Activated CD4-positive, alpha-beta memory T cell treated with anti-CD3 and anti-CD28 coated beads for 36 hours (primary cell): ENCODE measurements at places on chromosomes 11 and 22. TPM values are rescaled to one million over a fixed set of nuclear protein-coding genes. Genes with fewer than 3 reads are reported as not detected.

GRCh38 chr11:116070520-116070919 is 566.3 kb upstream of the CADM1 start:
- no peaks in the 10 kb centered on the region for H3K27me3 ChIP-seq
- no peak for DNase-seq
- H3K36me3 ChIP-seq: no peaks in the 10 kb centered on the region
- H3K4me1 ChIP-seq: no peaks in the 10 kb centered on the region
- no peak overlapping the region for H3K27ac ChIP-seq

DNA sequence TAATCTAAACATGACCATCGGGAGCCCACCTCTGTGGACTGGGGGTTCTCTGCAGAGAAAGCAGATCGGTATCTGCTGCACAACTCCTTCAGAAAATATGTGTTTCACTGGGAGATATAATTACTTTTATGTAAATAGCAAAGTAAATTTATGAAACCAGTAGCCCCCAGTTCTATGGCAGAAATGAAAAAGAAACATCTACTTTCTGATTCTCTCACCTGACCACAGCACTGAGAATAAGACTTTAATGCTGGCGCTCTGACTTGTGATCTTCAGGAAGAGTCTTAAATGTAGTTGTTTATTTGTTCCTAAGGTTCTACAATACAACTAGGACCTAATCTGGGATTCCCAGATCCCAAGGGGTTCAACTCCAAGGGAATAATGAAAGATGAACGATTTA is 518.0 kb downstream of the DLG2 start:
- H3K4me3 ChIP-seq: no peak overlapping the region
- DNase-seq: no peak
- H3K36me3 ChIP-seq: no peaks in the 10 kb centered on the region
- no peaks in the 10 kb centered on the region for H3K27me3 ChIP-seq
- H3K4me1 ChIP-seq: no peaks in the 10 kb centered on the region
- H3K27ac ChIP-seq: no peak overlapping the region

DNA sequence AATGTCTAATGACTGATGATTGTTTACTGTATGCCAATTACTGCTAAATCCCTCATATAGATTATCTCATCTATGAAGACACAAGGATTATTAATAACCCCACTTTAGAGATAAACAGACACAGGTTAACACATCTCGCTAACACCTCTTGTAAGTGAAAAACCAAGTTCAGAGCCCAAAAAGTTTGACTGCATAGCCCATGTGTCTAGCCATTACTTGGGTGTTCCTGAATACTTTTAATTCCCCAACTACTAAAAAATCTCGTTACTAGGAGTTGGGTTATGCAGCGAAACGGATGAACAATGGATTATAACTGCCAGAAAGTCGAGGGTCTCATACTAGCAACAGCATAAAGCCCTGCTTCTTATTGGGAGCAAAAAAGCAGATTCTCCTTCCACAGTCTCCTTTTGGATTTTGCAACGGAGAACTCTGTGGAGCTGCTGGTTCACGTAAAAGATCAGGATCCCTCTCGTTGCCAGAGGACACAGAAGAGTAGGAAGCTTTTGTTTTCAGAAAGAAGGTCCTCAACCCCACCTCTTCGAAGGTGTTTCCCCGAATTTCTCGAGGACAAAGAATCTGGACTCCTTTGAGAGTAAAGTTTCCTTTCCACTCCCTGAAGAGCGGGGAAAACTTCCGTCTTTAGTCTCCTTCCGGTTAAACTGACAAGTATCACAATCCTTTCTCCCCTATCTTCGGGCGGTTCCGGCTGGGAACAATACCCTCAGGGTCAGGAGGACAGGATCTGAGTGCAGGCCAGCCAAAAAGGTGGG is 979 bp downstream of the ZBED5 start:
- peak overlapping the region; percentile 97 for H3K4me3 ChIP-seq
- peaks cover 37% of the 10 kb centered on the region for H3K4me1 ChIP-seq
- H3K27ac ChIP-seq: peak overlapping the region; percentile 99
- no peak for DNase-seq
- H3K36me3 ChIP-seq: peaks cover 38% of the 10 kb centered on the region
- H3K27me3 ChIP-seq: no peaks in the 10 kb centered on the region

GRCh38 chr22:48885271-48885918 is 942.3 kb downstream of the BRD1 start:
- no peaks in the 10 kb centered on the region for H3K36me3 ChIP-seq
- no peak for DNase-seq
- H3K4me1 ChIP-seq: no peaks in the 10 kb centered on the region
- H3K27me3 ChIP-seq: peaks cover 10% of the 10 kb centered on the region
- H3K4me3 ChIP-seq: no peak overlapping the region

- H3K36me3 ChIP-seq: no peaks in the 10 kb centered on the region
- no peaks in the 10 kb centered on the region for H3K27me3 ChIP-seq
- no peak for DNase-seq
- no peak overlapping the region for H3K4me3 ChIP-seq
- H3K4me1 ChIP-seq: peaks cover 6% of the 10 kb centered on the region
- no peak overlapping the region for H3K27ac ChIP-seq
These were observed 14.6 kb downstream of the ARHGEF17 start for GRCh38 chr11:73322382-73323306.

DNA sequence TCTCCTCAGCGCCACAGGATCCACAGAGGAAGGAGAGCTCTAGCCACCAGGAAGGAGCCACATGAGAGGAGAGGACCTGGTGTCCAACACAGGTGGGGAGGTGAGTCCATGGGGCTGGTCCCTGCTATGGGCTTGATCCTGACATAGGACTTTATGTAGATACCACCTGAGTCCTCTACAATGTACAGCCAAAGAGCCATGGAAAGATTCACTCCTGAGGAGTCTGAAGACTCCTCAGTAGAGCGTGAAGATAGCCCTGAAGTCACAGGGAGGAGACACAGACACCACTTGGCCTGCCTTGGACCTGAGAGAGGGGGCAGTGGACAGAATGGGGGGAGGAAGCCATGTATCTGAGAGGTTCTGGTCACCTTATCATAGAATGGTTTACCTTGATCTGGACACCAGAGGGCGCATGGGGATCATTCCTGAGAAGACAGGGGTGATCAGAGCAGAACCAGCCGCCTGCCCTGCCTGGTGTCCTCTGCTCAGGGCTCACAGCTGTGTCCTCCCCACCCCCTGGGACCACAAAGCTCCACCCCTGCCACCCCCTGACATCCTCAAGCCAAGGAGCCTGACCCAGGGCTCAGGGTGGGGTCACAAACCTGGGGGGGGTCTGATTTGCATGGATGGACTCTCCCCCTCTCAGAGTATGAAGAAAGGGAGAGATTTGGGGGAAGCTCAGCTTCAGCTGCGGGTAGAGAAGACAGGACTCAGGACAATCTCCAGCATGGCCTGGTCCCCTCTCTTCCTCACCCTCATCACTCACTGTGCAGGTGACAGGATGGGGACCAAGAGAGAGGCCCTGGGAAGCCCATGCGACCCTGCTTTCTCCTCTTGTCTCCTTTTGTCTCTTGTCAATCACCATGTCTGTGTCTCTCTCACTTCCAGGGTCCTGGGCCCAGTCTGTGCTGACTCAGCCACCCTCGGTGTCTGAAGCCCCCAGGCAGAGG is 77.0 kb downstream of the ZNF280B start:
- DNase-seq: peak; percentile 66
- H3K4me3 ChIP-seq: no peak overlapping the region
- peak overlapping the region; percentile 39 for H3K27ac ChIP-seq
- H3K4me1 ChIP-seq: no peaks in the 10 kb centered on the region
- peaks cover 12% of the 10 kb centered on the region for H3K27me3 ChIP-seq
- H3K36me3 ChIP-seq: no peaks in the 10 kb centered on the region

DNA sequence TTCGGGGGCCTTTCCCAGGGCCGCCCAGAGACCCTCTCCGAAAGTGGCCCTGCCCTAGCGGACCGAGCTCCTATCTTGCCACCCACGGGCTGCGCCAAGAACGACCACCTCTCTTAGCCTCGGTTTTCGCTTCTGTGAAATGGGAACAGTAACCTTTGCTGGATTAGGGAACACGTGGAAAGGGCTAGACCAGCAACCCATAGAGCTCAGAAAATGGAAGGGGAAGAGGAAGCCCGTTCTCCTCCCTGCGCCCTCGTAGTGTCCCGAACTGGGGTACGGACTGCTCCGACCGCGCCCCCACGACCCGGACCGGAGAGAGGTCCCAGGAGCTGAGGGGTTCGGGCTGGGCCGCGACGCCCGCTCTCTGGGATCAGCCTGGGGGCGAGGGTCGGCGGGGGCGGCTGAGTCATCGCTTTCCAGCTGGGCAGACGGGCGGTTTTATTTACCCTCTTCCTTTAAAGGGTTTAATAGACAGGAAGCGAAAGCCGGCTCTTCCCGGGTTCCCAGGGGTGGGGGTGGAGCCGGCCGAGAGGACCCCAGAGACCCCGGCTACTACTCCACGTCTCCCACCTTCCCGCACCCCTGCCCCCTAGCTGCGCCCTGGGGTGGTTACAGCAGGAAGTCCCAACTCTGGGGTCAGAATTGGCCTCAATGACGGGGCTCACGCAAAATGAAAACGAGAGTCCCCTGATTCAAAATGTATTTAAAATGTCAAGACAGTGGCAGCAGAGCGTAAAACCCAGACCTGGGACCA is 907 bp upstream of the PHLDA2 start:
- peak; percentile 77 for DNase-seq
- H3K36me3 ChIP-seq: no peaks in the 10 kb centered on the region
- H3K27me3 ChIP-seq: peaks cover 11% of the 10 kb centered on the region
- H3K27ac ChIP-seq: peak overlapping the region; percentile 70

DNA sequence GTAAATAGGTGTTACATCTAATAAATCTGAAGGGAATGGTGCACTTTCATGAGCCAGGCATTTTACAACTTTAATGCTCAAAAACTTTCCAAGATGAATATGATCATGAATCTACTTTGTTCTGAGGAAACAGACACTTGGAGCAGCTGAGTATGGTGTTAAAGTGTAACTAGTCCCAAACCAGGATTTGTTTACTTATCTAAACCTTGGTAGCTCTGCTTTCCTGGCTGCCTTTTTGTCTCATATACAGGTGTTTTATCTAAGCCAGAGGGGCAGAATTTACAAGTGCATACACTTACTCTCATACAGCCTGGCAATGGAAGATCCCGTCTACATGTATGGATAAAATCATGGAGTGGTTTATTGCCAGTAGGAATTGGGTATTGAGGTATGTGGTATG is 171.5 kb downstream of the FAT3 start:
- H3K4me3 ChIP-seq: no peak overlapping the region
- no peaks in the 10 kb centered on the region for H3K4me1 ChIP-seq
- no peaks in the 10 kb centered on the region for H3K27me3 ChIP-seq
- no peak for DNase-seq
- no peak overlapping the region for H3K27ac ChIP-seq

DNA sequence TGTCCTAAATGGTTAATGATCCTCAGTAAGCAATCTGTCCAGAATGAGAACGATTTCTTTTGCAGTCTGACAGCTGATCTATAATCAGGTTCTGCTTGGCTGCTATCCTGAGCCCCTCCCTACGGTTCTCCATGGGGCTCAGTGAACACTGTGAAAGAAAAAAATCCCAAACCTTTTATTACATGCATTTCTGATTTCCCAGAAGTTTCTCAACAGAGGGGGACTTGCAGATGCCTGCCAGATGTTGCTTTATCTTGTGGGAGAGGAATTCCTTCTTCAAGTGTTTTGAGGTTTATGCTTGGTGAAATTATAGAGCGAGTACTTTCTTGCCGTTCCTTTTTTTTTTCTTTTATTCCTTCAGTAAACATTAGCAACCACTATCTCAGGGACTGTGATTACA is 531.9 kb upstream of the ISX start:
- no peak overlapping the region for H3K27ac ChIP-seq
- H3K27me3 ChIP-seq: no peaks in the 10 kb centered on the region
- DNase-seq: no peak
- no peak overlapping the region for H3K4me3 ChIP-seq
- no peaks in the 10 kb centered on the region for H3K4me1 ChIP-seq
- no peaks in the 10 kb centered on the region for H3K36me3 ChIP-seq

The APOBEC3B gene
- total RNA-seq: 44.3 TPM

The ANO9 gene
- total RNA-seq: 41.7 TPM

The PGA5 gene
- not detected for total RNA-seq
